NCI-H1417 treated with DMSO at 0.1 percent for 48 hours (cell line): ENCODE measurements at places on chromosomes 1 and 21.

GRCh38 chr1:208190784-208191183, 53.4 kb downstream of the PLXNA2 start:
- no peak for DNase-seq

- no peak for DNase-seq
These were observed 4.9 kb upstream of the ABCD3 start for GRCh38 chr1:94413311-94413710.

DNA sequence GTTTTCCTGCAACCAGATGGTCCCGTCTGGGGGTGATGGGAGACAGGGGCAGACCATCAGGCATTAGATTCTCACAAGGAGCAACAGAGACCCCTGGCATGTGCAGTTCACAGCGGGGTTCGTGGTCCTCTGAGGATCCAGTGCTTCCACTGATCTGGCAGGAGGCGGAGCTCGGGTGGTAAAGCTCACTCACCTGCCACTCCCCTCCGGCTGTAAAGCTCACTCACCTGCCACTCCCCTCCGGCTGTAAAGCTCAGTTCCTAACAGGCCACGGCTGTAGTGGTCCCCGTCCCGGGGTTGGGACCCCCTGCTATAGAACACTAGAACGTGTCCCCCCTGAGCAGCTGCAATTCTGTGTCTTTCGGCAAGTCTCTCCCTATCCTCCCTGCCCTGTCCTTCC, 4.6 kb downstream of the KRTAP10-12 start:
- no peak for DNase-seq

- no peak for DNase-seq
These were observed 27.6 kb downstream of the SKI start for GRCh38 chr1:2255420-2256369.

DNA sequence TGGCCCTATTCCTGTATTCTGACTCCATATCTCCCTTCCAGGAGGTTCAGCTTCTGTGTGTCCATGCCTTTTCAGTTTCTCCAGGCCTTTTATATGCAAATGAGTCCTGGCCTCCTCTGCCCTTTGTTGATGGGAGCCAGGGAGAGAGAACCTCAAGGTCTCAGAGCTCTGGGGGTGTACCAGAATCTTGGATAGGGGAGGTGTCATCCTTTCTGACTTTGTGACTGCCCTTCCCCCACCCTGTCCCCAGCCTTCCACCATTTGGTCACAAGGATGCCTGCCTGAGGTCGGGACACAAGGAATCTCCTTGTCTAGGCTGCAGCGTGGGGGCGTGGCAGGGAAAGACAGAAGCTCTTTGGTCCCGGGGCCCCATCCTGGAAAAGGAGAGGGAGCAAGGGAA, 18.6 kb downstream of the LURAP1 start:
- no peak for DNase-seq

GRCh38 chr1:208910161-208910560, 666.0 kb upstream of the PLXNA2 start:
- no peak for DNase-seq

DNA sequence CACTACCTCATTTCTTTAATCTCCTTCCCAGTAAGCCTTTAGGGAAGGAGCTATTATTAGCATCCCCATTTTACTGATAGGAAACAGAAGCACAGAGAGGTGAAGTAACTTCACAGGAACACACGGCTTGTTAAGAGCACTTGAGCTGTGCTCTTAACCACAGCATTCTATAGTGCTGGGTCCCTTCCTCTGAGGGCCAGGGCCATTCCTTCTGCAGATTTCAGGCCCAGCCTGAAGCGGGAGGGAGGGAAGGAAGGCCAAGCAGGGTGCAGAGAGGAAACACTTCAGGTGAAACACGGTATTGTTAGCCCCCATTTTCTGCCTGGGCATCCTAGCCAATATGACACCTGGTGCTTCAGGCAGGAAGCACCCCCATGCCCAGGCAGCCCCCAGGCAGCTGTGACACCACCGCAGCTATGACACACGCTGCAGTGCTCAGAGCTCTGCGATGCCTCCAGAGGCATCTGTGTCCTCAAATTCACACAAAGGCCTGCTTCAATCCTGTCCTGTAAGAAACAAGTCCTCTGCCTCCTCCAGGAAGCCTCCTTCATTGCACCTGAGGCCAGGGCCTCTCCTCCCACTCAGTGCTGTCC, 4.5 kb upstream of the EXTL1 start:
- DNase-seq, result no peak

- DNase-seq, result no peak
These were observed 444.0 kb downstream of the SMYD3 start for GRCh38 chr1:246063013-246063616.

GRCh38 chr1:183893561-183894289, 88.8 kb downstream of the RGL1 start:
- no peak for DNase-seq

- DNase-seq, result no peak
These were observed 34.1 kb downstream of the ACBD6 start for GRCh38 chr1:180468311-180468710.

GRCh38 chr1:34270181-34270580, 93.5 kb downstream of the C1orf94 start:
- no peak for DNase-seq

GRCh38 chr1:93033029-93033428, 46.1 kb upstream of the MTF2 start:
- no peak for DNase-seq

- no peak for DNase-seq
These were observed 433.3 kb downstream of the DISC1 start for GRCh38 chr1:232059726-232060374.

DNA sequence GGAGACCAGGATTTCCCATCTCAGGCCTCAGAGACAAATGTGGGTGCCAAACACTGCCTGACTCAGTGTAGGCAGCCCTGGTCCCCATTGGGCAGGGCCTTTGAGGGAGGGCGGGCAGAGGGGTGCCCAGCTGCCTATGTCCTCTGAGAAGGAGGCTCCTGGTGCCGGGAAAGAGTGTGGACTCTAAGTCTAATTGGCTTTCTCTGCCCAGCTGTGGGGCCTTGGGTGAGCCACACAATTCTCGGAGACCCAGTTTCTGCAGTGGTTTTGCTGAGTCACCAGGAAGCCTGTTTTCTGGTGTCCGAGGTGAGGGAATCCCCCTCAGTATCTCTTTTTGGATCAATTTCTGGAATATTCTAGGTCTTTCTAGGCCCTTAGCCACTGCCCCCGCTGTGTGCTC, 35.3 kb upstream of the ACTL8 start:
- no peak for DNase-seq
